ENCODE measurements at places on chromosomes 7 and 10.

DNA sequence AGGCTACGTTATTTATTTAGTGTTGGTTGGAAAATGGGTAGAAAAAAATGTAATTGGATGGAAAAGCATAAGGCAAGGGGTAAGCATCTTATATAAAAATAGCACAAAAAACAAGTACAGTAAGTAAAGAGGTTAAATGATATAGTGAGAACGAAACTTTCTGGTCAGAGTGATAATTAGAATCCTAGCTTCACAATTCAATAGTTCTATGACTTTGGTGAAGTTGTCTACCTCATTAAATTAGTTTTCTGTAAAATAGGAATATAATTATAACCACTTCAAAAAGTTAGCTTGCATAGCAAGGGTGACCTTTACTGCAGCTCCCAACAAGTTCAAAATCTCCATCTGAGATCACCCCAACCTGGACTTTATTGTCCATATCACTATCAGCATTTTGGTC lies 30.8 kb upstream of the TAS2R16 start:
- DNase-seq, result no peak

DNA sequence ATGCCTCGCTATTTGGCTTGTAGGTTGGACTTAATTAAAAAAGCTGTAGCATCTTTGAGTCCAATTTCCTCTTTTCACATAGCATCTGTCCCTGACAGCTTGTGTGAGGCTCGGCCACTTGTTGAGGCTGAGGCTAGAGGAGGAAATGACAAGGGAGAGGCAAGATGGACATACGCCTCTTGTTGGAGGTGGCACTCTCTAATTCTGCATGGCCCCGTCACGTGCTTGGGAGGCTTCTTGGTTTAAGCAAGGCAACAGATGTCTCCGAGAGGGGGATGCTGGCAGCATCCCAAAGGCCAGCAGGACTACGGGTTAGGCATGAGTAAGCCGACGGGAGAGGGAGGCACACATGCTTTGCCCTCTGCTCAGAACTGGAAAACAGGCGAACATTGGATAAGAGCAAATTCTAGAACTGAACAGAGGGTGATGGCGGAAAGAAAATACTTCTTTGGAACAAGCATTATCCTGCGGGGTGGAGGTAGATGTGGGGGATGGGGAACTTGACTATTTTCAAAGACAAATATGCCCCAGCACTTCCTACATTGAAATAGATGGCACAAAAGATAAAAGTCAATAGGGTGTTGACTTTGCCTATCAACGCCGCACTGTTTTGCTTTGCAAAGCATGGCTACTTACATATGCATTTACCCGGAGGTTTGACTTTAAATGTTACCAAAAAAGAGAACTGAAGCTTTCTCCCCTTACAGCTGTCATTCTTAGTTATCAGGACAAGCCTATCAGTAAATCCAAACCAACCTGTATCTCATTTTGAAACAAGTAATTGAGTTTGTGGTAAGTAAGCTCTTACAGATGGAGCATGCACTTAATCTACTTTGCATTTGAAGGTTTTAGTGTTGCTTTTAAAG lies 94.8 kb downstream of the CHN2 start:
- no peak for DNase-seq

- DNase-seq, result no peak
These were observed 29.4 kb downstream of the PHTF2 start for GRCh38 chr7:77827999-77828398.

DNA sequence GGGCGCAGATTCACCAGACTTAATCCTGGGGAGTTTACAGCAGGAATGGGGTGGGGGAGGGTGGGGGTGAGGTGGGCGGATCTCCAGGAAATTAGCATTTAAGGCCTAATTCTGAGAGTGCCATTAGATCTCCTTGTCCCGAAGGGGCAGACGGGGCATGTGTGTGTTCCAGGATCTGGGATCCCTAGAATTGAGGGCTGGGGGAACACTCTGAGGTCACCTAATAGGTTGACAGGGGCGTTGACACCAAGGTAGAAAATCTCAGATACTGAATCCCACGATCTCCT lies 9.4 kb upstream of the EPHB4 start:
- no peak for DNase-seq

DNA sequence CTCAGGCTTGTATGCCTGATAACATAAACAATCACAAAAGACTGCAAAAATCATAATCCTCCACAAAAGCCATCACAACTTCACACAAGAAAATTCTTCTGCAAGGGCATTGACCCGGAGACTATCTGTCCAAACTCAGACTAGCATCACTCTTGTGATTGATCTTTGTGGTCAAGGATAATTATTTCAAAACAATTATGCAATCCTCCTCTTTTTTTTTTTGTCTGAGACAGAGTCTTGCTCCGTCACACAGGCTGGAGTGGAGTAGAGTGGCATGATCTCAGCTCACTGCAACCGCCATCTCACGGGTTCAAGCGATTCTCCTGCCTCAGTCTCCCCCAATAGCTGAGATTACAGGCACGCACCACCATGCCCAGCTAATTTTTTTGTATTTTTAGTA lies 22.2 kb downstream of the CDNF start:
- DNase-seq, result no peak

DNA sequence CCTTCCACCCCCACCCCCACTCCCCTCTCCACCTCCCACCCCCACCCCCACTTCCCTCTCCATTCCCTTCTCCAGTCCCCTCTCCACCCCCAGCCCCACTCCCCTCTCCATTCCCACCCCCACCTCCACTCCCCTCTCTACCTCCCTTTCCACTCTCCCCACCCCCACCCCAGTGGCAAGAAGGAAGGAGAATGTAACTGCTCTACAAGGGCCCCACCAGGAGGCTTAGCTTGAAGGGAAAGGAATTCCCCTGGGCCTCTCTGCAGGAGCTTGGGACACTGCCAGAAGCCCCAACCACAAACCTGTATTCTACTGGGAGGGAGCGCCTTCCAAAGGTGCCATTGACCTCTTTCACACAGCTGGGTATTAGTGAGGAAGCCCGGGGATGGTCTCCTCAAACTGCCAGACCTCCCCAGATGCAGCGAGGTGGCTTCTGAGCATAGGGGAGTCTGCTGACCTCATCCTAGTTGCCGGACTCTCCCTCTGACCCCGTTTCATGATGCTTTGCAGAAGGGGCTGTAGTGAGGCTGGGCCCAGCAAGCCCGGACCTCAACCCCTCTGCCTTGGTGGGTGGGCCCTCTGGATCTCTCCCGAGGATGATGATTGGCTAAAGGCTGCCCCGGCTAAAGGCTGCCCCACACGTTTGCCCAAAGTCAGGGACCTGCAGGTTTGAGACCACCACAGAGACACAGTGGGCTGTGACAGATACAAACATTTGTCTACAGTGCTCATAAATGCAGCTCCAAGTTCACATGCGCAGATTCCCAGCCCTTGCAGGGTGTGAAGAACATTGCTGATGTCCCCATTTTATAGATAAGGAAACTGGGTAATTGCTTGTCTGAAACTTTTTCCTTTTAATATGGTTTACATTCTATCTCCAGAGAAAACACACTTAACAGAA lies 2.9 kb downstream of the DEPP1 start:
- DNase-seq, result peak; percentile 90

- no peak for DNase-seq
These were observed 8.6 kb upstream of the LRRN3 start for GRCh38 chr7:111082351-111082750.

GRCh38 chr7:14761510-14762296 lies 140.8 kb downstream of the DGKB start:
- DNase-seq, result no peak

DNA sequence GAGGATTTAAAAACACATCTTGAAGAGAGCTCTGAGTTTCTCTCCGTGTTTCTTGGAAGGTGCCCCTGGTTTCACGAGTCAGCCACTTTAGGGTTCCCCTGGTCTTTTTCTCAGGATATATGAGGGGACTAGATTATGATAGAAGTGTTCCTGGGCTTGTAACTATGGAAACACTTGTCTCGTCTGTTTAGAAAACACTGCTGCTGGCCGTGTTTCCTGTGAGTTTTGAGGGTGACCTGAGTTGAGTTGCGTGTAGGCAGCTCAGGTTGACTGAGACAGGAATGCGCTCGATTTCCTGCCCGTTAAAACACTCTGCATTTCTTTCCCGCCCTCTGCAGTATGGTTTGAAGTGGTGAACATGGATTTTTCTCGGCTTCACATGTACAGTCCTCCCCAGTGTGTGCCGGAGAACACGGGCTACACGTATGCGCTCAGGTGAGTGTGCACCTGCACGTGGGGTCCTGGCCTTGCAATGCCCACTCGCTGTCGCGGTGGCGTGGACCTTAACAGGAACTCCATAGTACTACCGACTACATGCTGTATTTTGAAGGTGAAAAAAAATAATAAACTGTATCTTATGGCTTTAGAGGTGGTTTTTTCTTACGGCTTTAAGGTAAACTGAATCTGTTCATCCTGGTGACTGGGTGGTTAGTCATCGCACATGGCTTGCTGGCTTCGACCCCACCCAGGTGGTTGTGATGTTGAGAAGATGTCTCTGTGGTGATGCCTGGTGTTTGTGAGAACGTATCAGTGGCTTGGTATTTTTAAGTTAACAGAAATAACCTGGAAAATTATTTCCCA lies at the start of gene SUN1:
TSS of gene SUN1 (plus strand) at position 310 of the 801 bp plus-strand sequence. CDS start at position 359, 49 bp downstream.
- DNase-seq, result peak; percentile 86

- DNase-seq, result no peak
These were observed 103.1 kb upstream of the NANOS1 start for GRCh38 chr10:118926441-118926840.

GRCh38 chr10:75335983-75336382 lies 65.6 kb downstream of the ZNF503 start:
- no peak for DNase-seq
